CD4-positive, alpha-beta T cell treated with Interleukin-2 at 100 ng/mL for 4 hours (primary cell): ENCODE measurements at places on chromosomes 12 and 14.

DNA sequence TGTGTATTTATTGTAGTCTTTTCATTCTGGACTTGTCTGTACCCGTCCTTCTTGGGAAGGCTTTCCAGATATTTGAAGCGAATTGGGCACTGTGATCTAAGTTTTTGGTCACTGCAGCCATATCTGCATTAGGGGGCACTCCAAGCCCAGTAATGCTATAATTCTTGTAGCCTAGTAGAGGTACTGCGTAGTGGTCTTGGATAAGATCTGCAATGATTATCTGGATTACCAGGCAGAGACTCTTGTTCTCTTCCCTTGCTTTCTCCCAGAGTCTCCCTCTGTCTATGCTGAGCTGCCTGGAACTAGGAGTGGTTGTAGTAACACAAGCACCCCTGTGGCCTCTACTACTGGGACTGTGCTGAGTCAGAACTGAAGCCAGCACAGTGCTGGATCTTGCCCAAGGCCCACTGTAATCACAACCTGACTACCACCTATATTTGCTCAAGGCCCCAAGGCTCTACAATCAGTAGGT lies 30.0 kb downstream of the SLC38A2 start:
- peak; percentile 50 for DNase-seq

- peak; percentile 60 for DNase-seq
Observed at GRCh38 chr12:101697197-101697929, at the start of gene CHPT1. CHPT1 (plus strand) TSS chr12:101697640; CDS start chr12:101697862, 222 bp downstream.

GRCh38 chr12:131454418-131455217 lies 256.3 kb upstream of the SFSWAP start:
- no peak for DNase-seq

DNA sequence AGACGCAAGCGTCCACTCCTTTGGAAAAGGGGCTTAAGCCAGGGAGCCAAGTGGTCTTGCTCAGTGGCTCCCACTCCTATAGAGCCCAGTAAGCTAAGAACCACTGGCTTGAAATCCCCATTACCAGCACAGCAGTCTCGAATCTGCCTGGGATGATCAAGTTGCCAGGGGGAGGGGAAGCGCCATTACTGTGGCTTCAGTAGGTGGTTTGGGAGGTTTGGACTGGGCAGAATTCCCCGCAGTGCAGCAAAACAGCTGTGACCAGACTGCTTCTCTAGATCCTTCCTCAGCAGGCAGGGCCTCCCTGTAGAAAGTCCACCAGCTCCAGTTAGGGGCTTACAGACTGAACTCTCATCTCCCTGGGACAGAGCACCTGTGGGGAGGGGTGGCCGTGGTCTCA lies 115.4 kb downstream of the TMEM117 start:
- no peak for DNase-seq

GRCh38 chr14:31270196-31270772 lies 62.7 kb upstream of the HECTD1 start:
- DNase-seq: no peak
